Colonic mucosa (tissue), 4 donors: ENCODE measurements at places on chromosomes 16 and 17. TPM values are rescaled to one million over a fixed set of nuclear protein-coding genes. Genes with fewer than 3 reads are reported as not detected.

The HOXB7 gene
- 25.9 TPM for total RNA-seq

The ZNF668 gene
- 7.8 TPM for total RNA-seq

The LITAF gene
- 144 TPM for total RNA-seq

The OR4D1 gene
- total RNA-seq = not detected

- no peaks in the 10 kb centered on the region for H3K27me3 ChIP-seq
- H3K4me3 ChIP-seq = no peak overlapping the region
- no peaks in the 10 kb centered on the region for H3K4me1 ChIP-seq
- H3K27ac ChIP-seq = no peak overlapping the region
Measured at GRCh38 chr17:55672585-55673501, 49.8 kb downstream of the TMEM100 start.

GRCh38 chr17:8862213-8863056 lies 5.0 kb downstream of the PIK3R6 start:
- no peak for DNase-seq
- no peaks in the 10 kb centered on the region for H3K4me1 ChIP-seq
- H3K27ac ChIP-seq = no peak overlapping the region
- H3K4me3 ChIP-seq = no peak overlapping the region
- H3K36me3 ChIP-seq = no peaks in the 10 kb centered on the region
- no peaks in the 10 kb centered on the region for H3K27me3 ChIP-seq

GRCh38 chr17:81083125-81083765 lies 48.3 kb downstream of the BAIAP2 start:
- no peaks in the 10 kb centered on the region for H3K27me3 ChIP-seq
- H3K36me3 ChIP-seq = no peaks in the 10 kb centered on the region
- H3K4me1 ChIP-seq = peaks cover 5% of the 10 kb centered on the region

- peak; percentile 88 for DNase-seq
- H3K4me1 ChIP-seq = peaks cover 25% of the 10 kb centered on the region
- peaks cover 11% of the 10 kb centered on the region for H3K27me3 ChIP-seq
- no peaks in the 10 kb centered on the region for H3K36me3 ChIP-seq
- peak overlapping the region; percentile 79 for H3K27ac ChIP-seq
Measured at GRCh38 chr17:50466371-50467113, 2.1 kb downstream of the CHAD start.

- no peak overlapping the region for H3K4me3 ChIP-seq
- no peaks in the 10 kb centered on the region for H3K36me3 ChIP-seq
Measured at GRCh38 chr17:63701868-63702720, 2.2 kb upstream of the LIMD2 start.

The ZCCHC14 gene
- 24.5 TPM for total RNA-seq

The OTOP3 gene
- not detected for total RNA-seq

DNA sequence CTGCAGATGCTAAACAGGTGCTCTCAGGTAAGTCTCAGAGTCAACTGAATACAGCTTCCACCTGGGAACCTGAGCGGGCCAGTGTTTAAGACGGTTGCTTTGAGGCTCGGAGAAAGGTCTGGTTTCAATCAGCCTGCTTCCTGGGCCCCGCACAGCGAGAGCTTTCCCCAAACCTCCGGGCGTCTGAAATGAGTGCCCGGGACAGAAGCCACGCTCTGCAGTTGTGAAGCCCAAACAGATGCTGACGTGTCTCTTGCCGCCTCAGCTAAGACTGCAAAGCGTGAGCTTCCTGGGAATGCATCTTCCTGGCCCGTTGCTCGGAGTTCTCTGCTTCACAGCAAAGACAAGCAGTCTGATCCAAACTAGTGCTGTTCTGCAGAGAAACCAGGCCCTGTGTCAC lies 36.7 kb downstream of the PLXDC1 start:
- peak overlapping the region; percentile 24 for H3K27ac ChIP-seq
- no peaks in the 10 kb centered on the region for H3K27me3 ChIP-seq
- H3K36me3 ChIP-seq = no peaks in the 10 kb centered on the region
- H3K4me3 ChIP-seq = no peak overlapping the region
- DNase-seq = no peak

DNA sequence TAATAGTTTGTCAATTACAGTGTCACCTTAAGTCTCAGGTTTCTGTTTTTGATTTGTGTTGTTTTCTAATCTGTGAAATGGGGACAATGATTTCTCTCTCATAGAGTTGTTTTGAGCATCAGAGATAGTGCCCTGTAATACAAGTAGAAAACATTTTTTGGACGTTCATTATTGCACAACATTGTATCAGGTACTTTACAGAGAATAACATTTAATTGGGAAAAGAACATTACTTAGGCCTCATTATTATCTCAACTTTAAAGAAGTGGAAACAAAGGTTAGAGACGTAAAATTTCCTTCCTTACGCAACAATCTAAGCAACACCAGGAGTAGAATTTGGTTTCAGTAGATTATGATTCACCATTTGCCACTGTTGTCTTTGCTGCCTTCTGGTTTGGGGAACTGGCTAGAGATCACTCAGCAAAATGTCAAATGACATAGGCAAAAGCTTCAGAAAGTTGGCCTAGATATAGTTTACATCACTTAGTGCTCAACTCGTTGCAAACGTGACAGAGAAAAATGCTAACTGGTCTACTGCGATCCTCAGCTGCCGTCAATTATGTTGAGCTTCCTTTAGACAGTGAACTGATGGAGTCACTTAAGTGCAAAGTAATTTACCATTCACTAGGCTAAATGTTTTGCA lies 1026.8 kb downstream of the CDH11 start:
- DNase-seq = no peak
- H3K4me3 ChIP-seq = no peak overlapping the region
- H3K36me3 ChIP-seq = no peaks in the 10 kb centered on the region
- H3K27ac ChIP-seq = no peak overlapping the region
- H3K4me1 ChIP-seq = no peaks in the 10 kb centered on the region
- no peaks in the 10 kb centered on the region for H3K27me3 ChIP-seq

DNA sequence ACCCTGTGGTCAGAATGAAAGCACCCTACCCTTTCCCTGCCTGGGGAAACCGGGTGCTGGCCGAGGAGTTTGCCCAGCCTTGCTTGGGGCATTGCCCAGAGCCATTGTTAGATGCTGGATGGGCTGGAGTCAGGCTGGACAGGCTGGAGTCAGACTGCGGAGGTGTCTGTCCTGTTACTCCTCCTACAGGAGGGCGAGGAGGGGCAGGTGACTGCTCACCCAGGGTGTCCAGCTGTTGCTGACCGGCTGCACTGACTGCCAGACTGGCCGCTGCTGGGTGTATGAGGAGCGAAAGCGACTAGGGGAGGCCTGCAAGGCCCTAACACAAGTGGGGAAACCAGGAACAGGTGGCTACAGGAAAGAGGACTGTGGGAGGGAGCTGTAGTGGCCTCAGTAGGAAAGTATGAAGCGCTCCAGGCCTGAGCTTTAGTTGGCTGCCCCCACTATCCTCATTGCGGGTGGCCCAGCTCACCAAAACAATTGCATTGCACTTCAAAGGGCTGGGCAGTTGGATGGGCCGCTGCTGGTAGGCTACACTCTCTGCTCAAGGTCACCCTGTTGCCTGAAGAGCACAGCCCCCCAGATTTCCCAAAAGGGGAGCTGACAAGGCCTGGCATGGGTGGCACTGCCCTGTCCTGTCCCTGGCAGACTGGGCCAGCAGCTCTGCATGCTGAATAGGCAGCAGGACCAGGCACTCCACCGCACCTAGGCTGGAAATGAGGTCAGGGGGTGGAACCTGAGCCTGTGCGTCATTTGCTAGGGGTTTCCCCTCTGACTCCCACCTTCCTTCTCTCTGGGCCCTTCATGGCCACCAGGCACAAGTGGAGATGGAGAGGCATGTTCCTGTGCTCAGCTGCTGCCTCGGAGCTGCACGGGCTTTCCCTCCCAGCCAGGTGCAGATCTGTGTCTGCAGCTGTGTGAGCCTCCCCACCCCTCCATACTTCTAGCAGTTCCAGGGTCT lies 18.4 kb downstream of the LDHD start:
- no peak overlapping the region for H3K4me3 ChIP-seq
- H3K27ac ChIP-seq = no peak overlapping the region

GRCh38 chr16:73217654-73218053 lies 169.7 kb upstream of the ZFHX3 start:
- H3K4me3 ChIP-seq = no peak overlapping the region
- no peak overlapping the region for H3K27ac ChIP-seq
- H3K27me3 ChIP-seq = no peaks in the 10 kb centered on the region

- no peaks in the 10 kb centered on the region for H3K27me3 ChIP-seq
- peak; percentile 47 for DNase-seq
- peak overlapping the region; percentile 78 for H3K27ac ChIP-seq
- no peaks in the 10 kb centered on the region for H3K4me1 ChIP-seq
- no peaks in the 10 kb centered on the region for H3K36me3 ChIP-seq
- no peak overlapping the region for H3K4me3 ChIP-seq
Measured at GRCh38 chr17:42403150-42403549, 14.9 kb upstream of the STAT3 start.

The SULT1A4 gene
- 63.9 TPM for total RNA-seq

The OR3A2 gene
- total RNA-seq = not detected

The AOC3 gene
- 5.3 TPM for total RNA-seq

DNA sequence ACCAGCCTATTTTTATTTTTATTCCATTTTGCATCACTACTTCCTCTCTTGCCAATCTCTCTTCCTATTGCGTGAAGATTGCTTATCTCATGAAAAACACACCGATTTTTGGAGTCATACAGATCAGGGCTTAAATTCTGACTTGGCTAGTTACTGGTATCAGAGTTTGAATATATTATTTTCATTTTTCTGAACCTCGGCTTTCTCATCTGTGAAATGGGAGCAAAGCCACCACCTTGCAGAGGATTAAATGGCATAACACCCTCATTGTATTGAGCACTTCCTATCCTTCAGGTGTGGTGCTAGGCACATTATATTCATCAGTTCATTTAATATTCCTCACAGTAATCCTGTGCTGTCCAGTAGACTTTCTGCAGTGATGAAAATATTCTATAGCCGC lies 208.8 kb downstream of the HAPSTR1 start:
- H3K4me1 ChIP-seq = no peaks in the 10 kb centered on the region
- no peaks in the 10 kb centered on the region for H3K27me3 ChIP-seq
- DNase-seq = no peak
- H3K27ac ChIP-seq = no peak overlapping the region
- no peak overlapping the region for H3K4me3 ChIP-seq

DNA sequence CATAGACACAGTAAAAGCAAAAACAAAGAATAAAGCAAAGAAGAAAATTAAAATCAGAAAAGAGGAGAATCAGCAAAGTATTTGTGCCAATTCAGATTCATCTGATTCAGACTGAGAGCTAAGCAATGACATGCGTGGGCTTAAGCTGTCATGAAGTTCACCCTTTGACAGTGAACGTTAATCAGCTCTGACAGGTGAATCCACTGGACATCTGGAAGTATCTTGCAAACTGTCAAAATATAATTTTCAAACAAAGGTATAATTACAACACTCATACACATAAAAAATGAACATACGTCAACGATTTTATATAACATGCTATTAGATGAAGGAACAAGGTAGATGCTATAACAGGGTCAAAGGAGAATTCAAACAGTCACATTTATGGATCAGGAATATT lies 596.3 kb upstream of the SALL1 start:
- H3K27ac ChIP-seq = no peak overlapping the region
- DNase-seq = no peak
- H3K4me3 ChIP-seq = no peak overlapping the region
- H3K4me1 ChIP-seq = no peaks in the 10 kb centered on the region

DNA sequence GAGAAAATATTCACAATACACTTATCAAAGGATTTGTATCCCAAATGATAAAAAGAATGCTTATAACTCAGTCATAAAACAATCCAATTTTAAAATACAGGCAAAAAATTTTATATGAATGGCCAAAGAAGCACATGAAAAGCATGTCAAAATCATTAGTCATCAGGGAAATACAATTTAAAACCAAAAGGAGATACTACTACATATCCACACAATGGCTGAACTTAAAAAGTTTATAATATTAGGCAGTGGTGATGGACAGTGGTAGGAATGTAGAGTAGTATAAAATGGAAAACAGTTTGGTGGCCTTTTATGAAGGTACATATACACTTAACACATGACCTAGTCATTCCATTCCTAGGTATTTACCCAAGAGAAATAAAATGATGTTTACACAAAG lies 12.2 kb downstream of the CMC2 start:
- no peak overlapping the region for H3K27ac ChIP-seq
- H3K36me3 ChIP-seq = no peaks in the 10 kb centered on the region
- no peak for DNase-seq
